H4 (cell line): ENCODE measurements at places on chromosomes 12 and 14.
A peak's percentile ranks its signal among the peaks of the same experiment; 100 is the strongest.

DNA sequence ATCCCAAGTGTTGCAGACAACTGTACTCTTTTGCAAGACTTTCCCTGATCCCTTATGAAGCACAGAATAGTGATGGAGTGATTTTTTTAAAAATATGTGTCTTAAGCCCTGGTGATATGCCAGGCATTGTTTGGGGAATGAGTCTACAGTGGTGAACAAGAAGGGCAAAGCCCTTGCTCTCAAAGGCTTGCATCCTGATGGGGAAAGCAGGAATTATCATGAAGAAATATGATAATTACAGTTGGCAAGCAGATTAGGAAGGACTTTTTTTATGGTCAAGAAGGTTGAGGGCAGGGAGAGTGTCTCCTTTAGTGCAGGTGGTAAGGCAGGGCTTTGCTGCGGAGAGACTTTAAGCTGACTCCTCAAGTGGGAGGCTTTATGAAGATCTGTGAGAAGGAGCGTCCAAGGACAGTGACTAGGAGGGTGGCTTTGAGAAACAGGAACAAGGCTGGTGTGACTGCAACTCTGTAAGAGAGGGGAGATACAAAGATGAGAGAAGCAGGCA is 100.2 kb downstream of the SYNE2 start:
- no peak for DNase-seq

GRCh38 chr12:5343711-5344110 is 88.2 kb upstream of the NTF3 start:
- DNase-seq = no peak

DNA sequence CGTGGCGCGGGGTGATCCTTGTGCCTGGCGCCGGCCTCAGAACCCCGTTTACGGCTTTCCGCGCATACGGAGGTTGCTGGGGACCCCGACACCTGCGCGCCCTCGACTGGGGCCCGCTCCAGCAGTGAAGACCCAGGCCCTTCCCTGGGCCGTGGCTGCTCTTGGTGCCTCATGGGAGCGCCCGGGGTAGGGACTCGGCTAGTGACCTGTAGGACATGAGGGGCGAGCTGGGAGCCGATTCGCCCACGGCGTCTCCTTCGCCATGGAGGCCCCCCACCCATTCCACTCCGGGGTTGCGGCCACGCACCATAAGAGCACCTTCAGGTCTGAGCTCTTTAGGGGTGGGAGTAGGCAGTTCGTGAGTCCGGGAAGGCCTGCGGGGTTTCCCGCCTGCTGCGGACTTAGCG is 14.2 kb upstream of the PAX9 start:
- DNase-seq = no peak

DNA sequence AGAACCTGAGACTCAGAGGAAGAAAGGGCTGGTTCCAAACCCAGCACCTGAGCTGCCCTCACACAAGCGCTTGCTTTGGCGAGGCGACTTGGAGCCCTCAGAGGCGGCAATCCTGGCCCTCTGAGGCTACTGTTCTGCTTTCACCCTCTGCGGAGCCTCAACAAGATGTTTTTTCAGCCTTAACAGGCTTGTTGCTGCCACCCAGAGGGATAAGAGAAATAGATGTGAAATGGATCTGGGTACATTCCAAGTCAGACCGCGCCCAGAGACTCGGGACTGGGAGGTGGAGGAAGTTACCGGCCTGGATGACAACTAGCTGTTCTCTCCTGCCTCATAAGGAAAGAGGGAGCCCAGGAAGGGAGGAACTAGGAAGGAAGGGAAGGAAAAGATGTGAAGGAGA is 89.6 kb downstream of the TTC7B start:
- DNase-seq = peak; percentile 22

DNA sequence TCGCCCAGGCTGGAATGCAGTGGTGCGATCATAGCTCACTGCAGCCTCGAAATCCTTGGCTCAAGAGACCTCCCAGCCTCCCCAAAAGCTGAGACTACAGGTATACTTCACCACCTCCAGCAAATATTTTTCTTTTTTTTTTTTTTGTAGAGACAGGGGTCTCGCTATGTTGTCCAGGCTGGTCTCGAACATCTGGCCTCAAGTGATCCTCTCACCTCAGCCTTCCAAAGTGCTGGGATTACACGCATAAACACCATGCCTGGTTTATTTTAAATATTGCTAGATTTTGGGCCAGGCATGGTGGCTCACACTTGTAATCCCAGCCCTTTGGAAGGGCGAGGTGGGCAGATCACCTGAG is 26.7 kb upstream of the UBC start:
- no peak for DNase-seq

DNA sequence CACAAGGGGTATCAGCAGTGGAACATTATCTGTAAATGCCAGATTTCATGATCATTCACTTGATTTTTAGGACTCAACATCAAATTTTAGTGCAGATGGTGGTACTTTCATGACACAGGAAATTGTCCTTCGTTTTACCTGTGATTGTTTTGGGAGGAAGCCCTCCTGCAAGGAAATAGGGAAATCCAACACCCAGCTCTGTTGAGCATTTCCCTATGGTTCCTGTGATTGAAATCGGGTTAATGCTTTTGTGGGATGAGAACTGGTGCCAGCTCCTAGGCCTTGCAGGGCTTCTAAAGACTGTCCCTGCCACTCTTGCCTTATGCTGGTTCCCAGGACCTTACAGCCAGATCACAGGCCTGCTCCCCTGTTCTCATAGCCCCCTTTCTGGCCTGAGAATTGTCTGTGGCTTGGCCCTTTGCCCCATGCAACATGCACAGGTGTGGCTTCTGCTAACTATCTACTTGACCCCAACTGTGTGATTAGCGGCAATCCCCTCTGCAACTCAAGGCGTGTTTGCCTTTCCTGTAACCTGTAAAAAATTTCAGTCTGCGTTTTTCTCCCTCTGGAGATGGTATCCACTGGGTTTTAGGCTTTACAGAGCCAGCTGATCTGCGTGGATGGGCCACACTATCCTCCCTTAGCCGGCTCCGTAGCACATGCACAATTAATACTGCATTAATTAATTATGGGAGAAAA is 112.5 kb downstream of the ETV6 start:
- no peak for DNase-seq

- no peak for DNase-seq
Measured at GRCh38 chr12:1660304-1661187, 30.3 kb upstream of the ADIPOR2 start.

DNA sequence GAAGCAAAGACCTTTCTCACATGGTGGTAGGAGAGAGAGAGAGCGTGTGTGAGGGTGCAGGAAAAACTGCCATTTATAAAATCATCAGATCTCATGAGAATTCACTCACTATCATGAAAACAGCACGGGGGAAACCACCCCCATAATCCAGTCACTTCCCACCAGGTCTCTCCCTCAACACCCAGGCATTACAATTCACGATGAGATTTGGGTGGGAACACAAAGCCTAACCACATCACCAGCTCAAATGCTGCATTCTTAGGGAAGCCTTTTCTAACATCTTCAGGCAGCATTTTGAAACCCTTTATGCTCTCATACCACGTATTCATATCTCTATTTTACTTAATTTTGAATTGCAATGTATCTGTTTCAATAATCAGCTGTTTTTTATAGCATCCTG is 165.9 kb downstream of the TMTC3 start:
- no peak for DNase-seq

DNA sequence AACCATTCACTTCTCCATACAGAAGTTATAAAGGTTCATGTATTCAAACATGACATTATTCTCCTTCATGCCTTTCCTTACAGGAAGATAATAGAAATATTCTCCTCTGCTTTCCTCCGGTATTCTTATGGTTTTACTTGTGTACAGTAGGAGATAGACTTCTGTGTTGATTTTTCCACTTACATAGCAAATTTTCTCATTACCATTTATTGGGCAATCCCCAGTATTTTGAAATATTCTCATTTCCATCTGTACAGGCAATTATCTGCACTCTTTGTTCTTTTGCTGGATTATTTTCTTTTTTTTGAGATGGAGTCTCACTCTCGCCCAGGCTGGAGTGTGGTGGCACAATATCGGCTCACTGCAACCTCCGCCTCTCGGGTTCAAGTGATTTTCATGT is 11.0 kb downstream of the PXMP2 start:
- no peak for DNase-seq

GRCh38 chr14:20934148-20934762 is 21.0 kb upstream of the RNASE2 start:
- DNase-seq = no peak

GRCh38 chr14:28406196-28406595 is 360.4 kb upstream of the FOXG1 start:
- DNase-seq = peak; percentile 7

DNA sequence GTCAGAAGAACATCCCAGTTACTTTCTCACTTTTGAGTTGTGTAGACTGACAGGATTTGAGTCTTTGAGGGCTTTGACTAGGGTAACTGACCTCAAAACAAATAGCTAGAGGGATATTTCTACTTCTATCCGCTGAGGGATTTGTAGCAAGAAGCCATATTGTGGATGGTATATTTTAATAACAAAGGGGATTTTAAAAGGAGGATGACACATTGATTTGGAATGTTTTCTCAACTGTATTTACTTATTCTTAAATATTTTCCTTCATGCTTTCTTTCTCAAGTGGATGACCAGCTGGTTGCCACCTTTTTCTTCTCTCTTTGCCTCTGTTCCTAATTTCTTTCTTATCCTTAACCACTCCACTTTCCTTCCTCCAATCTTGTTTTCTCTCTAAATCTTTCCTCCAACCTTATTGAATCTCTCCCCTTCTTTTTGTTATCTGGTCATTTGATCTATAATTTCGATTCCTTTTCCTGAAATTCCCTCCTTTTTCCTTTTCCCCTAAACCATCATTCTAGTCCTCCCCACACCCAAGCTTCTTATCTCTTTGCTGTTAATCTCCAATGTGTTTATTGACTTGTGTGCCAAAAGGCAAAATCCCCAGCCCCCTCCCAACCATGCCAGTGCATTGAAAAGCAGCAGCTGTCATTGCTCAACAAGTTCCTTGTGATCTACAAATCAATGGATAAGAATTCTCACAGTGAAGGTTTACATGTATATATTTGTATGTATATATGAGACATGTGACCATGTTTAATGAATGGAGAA is 411.6 kb downstream of the RAD51B start:
- DNase-seq = no peak

- DNase-seq = peak; percentile 73
Measured at GRCh38 chr12:46523863-46524770, 151.5 kb upstream of the SLC38A2 start.

- no peak for DNase-seq
Measured at GRCh38 chr12:125657681-125658080, 592.4 kb downstream of the AACS start.

GRCh38 chr14:20857630-20858261 is 33.4 kb upstream of the RNASE3 start:
- DNase-seq = peak; percentile 19

DNA sequence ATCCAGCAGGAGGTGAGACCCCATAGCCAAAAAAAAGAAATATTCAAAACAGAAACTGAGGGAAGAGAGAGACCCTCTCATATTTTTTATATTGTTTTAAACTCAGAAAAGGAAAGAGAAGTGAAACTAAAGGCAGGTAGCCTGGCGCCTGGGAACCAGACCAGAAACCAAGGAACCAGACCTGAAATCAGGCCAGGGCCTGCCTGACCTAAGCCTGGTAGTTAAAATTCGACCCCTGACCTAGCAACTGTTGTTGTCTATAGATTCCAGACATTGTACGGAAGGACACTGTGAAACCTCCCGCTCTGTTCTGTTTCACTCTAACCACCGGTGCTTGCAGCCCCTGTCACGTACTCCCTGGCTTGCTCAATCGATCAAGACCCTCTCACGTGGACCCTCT is 38.5 kb upstream of the CD163 start:
- no peak for DNase-seq

DNA sequence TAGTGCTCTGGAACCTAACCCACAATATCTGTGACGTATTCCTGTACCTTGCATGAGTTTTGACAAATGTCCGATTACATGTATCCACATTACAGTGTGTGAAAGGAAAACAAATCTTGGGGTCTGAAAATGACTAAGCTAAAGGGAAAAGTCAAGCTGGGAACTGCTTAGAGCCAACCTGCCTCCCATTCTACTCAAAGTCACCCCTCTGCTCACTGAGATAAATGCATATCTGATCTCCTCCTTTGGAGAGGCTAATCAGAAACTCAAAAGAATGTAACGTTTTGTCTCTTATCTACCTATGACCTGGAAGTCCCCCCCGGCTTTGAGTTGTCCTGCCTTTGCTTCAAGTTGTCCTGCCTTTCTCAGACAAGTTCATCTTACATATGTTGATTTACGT is 34.0 kb upstream of the KIF21A start:
- no peak for DNase-seq

- DNase-seq = peak; percentile 8
Measured at GRCh38 chr12:40446385-40446784, 221.6 kb downstream of the LRRK2 start.

DNA sequence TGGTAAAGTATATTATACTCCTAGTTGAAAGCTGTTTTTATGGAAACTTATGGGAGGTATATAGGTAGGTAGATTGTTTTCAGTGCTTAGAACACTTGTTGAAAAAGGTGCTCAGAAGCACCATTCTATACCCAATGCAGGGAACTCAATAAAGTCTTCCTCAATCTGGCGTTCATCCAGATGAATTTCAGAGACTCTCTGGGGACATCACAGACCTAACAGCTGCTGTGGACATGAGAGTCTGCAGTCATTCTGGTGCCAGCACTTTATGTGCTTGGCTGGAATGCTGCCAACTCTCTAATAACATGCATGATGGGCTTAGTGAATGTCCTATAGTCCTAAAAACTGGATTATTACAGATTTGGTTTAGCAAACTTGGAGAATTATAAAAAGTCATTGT is 115.9 kb downstream of the NTN4 start:
- DNase-seq = peak; percentile 21

- no peak for DNase-seq
Measured at GRCh38 chr14:26845151-26845818, 247.5 kb upstream of the NOVA1 start.

DNA sequence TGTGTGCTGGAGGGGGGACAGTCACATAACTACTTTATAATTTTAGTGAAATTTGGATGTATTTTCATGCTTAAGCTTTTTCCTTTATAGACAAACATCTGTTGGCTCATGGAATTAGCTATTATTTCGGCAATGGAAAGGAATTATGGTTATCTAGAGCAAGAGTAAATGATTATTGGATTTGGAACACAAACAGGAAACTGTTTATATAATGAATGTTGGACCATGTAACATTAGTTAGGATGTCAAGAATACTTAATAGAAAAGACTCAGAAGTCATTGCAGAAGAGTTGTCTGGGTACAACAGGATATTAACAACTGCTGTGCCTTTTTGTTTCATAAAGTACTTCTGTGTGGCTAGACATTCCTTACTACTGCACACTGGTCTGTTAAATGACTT is 108.7 kb downstream of the OTOGL start:
- no peak for DNase-seq

DNA sequence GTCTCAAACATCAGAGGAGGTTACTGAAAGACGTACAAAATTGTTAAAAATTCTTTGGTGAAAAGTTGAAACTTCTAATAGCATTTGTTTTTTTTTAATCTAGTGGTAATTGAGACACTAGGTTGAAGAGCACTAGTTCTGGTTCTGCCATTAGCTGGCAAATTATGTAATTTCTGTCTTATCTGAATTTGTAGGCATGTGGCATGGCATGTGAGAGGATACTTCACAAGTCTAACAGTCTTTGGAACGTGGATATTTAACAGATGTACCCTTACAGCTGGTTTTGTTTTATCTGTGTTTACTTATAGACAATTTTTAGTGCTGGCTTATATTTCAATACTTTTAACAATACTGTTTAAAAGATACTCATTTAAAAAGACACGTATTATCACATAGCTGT is 6.0 kb downstream of the SNAPC1 start:
- no peak for DNase-seq
